ENCODE measurements at places on chromosomes 7 and 10.

- no peak for DNase-seq
Observed at GRCh38 chr10:95304463-95304862, 13.7 kb upstream of the PDLIM1 start.

GRCh38 chr7:148967032-148967372 is 61.3 kb downstream of the PDIA4 start:
- no peak for DNase-seq

DNA sequence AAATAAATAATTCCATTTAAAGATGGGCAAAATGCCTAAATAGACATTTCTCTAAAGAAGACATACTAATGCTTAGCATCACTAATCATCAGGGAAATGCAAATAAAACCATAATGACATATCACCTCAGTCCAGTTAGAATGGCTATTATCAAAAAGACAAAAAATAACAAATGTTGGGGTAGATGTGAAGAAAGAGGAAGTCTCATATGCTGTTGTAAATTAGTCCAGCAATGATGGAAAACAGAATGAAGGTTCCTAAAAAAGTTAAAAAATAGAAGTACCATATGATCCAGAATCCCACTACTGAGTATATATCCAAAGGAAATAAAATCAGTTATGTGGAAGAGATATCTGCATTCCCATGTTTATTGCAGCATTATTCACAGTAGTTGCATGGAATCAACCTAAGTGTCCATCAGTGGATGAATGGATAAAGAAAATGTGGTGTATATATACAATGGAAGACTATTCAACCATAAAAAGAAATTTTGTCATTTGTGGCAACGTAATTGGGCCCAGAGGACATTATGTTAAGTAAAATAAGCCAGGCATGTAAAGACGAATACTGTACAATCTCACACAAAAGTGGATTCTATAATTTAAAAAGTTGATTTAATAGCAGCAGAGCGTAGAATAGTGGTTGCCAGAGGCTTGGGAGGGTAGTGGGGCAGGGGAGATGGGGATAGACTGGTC is 52.0 kb downstream of the TCAF1 start:
- no peak for DNase-seq

GRCh38 chr10:118256825-118257570 is 85.1 kb downstream of the FAM204A start:
- DNase-seq = no peak

- DNase-seq = no peak
Observed at GRCh38 chr7:82156168-82156567, 287.4 kb downstream of the CACNA2D1 start.

DNA sequence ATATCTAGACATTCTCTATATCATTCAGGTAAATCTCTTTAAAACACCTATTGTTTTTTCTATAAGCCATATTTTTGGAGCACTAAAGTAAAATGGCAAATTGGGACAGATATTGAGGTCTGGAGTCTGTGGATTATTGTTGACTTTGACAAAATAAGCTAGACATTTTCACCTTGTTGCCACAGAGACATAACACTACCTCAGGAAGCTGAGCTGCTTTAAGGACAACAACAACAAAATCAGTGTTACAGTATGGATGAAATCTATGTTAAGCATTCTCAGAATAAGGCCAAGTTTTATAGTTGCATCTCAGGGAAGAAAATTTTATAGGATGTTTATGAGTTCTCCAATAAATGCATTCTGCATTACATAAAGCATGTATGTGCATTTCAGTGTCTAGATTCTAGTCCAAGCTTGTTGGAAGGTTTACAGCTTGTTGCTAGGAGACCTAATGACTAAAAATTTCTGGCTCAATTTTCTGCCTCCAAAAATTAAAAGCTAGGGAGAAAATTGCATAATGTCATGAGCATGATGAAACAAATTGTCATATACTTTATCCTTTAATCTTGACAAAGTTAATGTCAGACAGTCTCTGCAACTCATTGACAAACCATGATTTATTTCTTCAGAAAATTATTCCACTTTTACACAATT is 18.3 kb downstream of the LIPM start:
- DNase-seq = peak; percentile 39

DNA sequence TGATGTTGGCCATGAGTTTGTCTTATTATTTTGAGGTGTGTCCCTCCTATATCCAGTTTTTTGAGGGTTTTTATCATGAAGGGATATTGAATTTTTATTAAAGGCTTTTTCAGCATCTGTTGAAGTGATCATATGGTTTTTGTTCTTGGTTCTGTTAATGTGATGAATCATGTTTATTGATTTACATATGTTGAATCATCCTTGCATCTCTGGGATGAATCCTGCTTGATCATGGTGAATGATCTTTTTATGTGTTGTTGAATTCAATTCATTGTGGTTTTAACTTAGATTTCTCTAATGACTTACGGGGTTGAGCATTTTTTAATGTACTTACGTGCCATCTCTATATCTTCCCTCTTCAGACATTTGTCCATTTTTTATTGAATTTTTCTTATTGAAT is 22.9 kb downstream of the DLD start:
- DNase-seq = no peak

GRCh38 chr10:70803775-70804420 is 11.8 kb upstream of the SGPL1 start:
- no peak for DNase-seq

GRCh38 chr7:42494199-42494710 is 257.2 kb upstream of the GLI3 start:
- no peak for DNase-seq

GRCh38 chr10:14563076-14563336 is 211.7 kb downstream of the FAM107B start:
- DNase-seq = no peak

- no peak for DNase-seq
Observed at GRCh38 chr10:35124540-35124939, 2.1 kb upstream of the CREM start.

DNA sequence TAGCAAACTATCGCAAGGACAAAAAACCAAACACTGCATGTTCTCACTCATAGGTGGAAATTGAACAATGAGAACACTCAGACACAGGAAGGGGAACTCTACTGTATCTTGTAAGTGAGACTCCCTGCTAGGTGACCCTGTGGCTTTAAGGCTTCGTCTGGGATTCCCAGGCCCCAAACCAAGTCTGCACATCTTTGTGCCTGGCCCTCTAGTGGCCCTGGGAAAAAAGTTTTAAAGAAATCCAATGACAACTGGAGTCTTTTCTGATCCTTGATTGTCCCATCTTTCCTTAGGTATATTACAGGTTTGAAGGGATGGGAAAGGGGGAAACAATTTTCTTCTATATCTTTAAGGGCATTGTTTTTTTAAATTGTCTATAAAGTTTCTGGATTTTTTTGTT is 10.6 kb upstream of the LIPM start:
- DNase-seq = no peak
